Activated CD8-positive, alpha-beta memory T cell treated with anti-CD3 and anti-CD28 coated beads for 1 hour (primary cell): ENCODE measurements at places on chromosomes 2 and 18.

DNA sequence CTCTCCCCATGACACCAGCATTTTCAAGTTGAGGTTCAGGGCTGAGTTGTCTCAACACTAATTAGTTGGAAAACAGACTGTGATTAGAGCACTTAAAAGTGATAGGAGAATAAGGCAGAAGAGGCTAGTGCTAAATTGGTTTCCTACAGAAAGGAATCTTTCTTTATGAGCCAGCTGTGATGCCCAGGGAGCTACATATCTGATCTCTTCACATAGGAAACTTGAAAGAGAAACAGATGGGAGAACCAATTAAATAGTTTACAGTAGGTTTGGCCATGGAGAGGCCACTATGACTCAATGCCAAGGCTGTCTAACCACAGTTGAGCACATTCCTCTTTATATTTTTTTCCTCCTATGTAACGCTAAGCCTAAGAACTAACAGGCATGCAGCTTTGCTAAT, 418.3 kb upstream of the CYRIA start:
- no peak for DNase-seq

- no peak for DNase-seq
Observed at GRCh38 chr18:28406533-28406932, 229.6 kb upstream of the CDH2 start.

GRCh38 chr2:158142568-158143332, 41.1 kb downstream of the UPP2 start:
- no peak for DNase-seq

DNA sequence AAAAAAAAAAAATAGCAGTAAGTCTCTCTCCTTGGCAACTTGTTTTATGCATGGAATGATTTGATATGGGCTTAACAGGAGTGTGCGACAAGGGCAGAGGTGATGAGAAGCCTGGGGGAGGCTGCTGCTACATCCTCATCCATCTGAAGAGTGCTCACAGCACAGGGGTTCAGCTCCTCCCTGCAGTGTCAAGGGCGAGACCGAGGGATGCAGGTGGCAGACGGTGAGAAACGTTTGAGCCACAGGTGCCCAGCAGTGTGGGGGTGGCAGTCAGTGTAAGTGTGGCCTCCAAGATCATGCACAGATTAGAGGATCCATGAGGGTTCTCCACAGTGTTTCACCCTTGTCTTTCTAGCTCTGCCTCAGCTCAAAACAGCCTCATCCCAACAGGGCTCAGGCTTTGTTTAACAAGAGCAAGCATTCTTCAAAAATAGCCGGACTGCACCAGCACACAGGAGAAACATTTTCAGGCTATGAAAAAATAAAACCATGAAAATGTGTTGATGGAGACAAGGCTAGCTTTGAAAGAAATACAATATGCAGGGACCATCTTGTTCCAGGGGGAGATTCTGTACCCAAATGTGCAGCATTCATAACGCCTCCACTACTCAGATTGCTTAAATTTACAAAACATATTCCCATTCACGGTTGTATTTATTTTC, 324.5 kb upstream of the MYT1L start:
- DNase-seq: no peak

GRCh38 chr2:16382451-16382850, 283.2 kb downstream of the CYRIA start:
- no peak for DNase-seq

DNA sequence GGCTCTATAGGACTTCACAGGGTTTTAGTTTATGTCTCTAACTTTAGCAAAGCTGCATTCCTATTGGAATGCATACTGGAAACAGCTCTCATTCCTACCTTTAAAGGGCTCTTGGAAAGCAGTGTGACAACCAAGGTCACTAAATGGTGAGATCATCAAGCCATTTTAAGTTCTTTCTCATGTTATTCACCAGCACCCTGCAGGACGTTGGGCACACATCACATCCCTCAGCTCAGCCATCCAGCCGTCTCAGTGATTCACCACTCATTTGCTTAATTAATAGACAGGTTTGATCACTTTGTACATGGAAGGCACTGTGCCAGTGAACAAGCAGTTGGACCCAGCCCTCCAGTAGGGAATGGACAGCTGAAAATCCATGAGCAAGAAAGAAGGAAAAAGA, 32.2 kb upstream of the RBM44 start:
- DNase-seq: no peak

DNA sequence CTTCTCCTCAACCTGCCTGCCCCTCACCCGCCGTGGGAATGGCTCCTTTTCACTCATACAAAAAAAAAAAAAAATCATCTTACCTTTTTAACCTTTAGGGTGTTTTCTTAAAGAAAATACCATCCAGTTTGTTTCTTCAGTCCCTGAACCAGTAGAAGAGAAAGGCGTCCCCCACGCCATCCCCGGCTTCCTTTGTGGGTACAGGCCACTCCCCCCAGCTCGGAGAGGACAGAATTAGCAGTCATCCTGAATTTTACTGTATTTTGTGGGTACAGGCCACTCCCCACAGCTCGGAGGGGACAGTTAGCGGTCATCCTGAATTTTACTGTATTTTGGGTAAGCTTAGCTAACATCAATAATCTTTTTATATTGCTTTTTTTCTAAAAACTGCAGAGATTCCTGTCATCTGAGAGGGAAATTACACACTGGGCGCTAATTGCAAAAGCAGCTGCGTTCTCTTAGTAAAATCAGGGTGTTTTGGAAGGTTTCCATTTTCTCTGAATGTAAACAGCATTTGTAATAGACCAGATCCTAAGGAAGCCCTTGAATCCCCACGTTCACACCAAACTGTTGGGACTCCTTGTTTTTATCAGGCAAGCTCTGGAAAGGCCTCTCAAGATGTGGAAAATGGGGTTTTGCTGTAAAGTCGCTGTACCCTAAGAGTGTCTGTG, 72.5 kb downstream of the NFATC1 start:
- no peak for DNase-seq

DNA sequence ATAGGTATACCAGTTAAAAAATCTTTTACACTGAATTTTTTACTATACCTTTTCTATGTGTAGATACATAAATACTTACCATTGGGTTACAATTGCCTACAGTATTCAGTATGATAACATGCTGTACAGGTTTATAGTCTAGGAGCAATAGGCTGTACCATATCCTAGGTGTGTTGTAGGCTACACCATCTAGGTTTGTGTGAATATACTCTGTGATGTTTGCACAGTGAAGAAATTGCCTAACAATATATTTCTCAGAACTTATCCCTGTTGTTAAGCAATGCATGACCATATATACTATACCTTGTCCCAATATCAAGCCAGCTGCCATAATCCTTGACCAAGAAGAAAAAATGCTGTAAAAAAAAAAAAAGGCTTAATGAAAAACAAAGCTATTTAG, 114.5 kb downstream of the PIGN start:
- no peak for DNase-seq

DNA sequence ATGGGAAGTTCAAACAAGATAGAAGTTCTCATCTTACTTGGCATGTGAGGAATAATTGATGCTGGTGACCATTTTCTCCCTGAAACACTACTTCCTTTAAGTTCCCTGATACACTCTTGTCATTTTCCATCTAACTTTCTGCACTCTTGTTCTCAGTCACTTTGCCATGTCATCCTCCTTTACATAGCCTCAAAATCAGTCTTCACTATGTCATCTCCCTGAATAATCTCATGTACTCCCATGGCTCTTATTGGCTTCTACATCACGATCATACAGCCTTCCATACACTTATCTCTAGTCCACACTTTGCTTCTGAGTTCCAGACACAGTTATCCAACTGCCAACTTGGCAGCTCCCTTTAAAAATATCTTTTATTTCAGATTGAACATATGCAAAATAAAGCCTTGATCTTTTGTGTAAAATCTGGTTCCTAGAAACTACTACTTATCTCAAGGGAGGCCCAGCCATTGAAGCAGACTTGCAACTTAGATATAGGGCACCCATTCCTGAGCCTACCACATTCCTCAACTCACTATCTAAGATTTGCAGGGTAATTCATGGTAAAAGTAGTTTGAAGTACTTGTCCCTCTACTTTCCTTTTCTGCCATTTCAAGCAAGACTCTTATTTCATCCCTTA, 1070.2 kb upstream of the NXPH2 start:
- DNase-seq: no peak

- DNase-seq: no peak
Observed at GRCh38 chr2:100952512-100952911, 49.6 kb upstream of the RPL31 start.

DNA sequence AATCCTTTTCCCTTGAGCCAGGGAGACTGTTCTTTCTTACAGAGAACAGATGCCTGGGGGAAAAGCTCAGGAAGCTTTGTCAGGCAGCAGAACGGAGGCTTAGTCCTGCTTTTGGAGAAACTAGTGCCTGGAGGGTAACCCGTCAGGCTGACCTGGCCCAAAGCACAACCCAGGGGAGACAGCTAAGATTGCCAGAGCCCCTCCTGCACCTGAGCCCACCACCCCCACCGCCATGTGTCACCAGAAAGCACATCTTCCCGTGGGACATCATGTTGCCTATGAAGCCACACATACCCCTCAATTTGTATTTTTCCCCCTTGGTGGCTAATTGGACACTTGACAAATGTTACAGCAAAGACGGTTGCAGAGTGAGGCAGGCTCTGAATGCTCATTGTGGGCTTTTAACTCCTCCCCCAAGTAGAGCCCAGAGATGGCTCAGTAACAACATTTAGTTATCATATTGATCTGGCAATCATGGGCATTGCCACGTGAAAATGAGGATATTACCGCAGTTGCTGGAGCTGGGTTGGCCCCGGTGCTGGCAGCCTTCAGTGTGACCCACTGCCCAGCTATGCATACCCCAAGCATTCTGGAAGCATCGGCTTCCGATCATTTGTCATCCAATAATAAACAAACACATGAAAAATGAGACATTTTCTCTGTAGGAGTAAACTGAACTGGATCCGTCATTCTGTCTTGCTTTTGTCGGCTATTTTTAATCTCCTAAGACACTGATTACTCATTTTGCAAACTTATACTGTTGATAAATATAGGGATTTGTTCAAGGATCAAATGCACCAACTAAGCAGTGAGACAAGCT, 229.5 kb downstream of the ATAD2B start:
- DNase-seq: no peak

DNA sequence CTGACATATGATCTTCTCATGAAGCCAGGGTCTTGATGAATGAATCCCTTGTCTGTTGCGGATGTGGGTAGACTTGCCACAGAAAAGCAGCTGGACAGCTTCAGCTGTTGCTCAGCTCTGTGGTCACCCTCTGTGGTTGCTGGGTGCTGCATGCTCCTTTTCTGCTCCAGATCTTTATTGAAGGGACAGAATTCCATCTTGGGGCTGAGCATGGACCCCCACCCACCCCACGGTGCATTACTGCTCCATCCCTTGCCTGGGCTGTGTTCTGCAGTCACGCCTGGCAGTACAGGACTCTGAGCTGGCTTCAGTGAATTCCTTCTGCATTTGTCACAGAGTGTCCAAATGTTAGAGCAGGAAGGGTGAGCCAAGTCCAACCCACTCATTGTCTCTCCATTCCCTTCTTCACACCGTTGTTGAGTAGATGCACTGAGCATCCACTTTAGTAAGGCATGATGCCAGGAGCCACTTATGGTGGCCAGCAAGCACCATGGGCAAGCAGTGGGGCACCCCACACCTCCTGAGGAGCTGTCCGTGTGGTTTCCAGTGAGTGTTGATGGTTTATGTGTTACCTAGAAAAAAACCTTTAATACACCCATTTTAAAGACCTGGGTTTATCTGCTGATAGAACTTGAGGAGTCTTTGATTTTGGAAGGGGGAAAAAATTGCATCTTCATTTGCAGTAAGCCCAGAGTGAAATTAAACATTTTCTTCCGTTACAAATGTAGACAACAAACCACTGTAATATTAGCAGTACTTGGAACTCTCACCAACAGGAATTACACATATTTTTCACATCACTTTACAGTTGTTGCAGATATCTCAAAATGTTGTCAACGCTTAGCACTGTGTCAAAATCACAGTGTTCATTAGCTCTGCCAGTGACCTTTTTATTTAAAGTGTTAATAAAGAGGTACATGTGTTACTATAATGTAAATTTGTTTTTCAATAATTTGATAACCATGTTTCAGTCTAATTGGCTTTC, 14.7 kb upstream of the ITGB6 start:
- DNase-seq: no peak

- DNase-seq: no peak
Observed at GRCh38 chr2:29777161-29777560, 144.2 kb downstream of the ALK start.

- DNase-seq: no peak
Observed at GRCh38 chr2:70850925-70851324, 15.3 kb upstream of the CD207 start.

GRCh38 chr2:129803871-129804270, 175.6 kb upstream of the RAB6C start:
- DNase-seq: no peak

GRCh38 chr2:55099878-55100820, 49.9 kb upstream of the RTN4 start:
- DNase-seq: no peak

DNA sequence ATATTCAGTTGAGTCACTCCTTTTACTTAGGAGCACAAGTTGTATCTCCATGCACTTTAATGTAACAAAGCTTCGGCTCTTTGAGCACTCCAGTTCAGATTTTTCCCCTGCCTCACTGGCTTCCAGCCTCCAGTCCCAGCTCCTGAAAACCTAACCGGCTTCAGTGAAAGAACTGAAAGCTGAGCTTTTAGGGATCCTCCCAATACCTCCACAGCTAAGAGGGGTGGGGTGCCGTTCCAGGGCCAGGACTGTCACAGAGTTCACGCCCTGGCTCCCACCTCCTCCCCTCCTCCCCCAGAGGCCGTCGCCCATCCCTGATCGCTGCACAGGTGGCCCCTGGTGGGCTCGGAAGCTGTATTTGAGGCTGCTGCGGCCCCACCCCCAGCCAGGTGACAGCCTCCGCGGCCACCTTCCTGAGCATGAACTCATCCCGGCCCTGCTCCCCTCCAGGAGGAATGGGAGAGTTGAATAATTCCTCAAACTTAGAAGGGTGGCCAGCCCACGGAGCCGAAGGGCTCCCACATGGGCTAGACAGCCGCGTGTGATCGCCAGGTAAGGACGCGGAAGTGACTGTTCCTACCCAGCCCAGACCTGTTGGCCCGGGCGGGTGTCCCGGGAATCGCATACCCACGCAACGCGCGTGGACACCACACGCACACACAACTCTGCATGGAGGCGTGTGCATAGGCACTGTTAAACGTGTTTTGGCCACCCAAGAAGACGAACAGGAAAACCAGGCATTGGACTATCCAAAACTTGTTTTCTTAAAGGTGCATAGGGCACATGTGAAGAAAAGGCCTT, 1.8 kb downstream of the MYO5B start:
- no peak for DNase-seq
